GM12878 (cell line): ENCODE measurements at places on chromosomes 5 and 9.

- no peak for DNase-seq
Measured at GRCh38 chr9:121452085-121452484, 47.6 kb downstream of the GGTA1 start.

DNA sequence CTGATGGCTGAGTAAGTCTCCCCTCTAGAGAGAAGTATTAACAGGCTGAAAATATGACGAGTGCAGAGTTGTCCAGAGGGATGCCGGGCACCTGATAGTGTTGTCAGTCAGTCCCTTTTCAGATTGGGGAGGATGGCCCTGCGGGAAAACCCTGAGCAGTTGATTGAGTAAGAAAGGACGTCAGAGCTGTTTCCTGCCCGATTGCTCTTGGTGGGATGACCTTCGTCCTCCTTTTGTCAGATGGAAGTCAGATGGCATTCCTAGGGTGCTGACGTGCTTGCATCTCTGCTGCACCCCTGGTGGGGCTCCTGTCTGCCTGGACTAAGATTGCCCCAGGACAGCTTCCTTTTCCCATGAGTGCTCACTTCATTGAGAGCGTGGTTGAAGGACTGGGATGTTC lies 9.8 kb downstream of the ZNF354B start:
- DNase-seq, result no peak

DNA sequence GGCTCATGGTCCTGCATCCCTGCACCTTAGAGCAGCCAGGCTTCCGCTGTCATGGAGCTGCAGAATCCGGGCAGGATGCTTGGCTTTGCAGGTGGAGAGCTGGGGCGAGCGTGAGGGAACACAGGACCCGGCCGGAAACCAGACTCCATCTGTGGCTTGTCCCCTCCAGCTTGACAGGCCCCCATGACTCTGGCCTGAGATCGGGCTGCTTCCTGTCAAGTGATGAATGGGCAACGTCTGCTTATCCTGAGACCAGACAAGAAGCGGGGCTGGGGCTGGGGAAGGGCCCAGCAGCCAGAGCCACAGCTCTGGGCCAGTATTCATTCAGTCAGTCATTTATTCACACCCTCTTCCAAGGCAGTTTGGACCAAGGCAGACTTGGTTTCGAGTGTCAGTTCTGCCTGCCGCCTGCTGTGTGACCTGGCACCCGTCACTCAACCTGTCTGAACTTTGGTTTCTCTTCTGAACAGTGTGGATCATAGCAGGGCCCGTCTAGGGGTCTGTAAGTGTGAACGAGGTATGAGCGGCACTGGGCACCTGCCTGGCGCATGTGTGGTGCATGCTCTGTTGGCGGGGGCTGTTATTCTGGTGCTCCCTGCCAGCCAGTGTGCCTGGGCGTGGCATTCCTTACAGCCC lies 37.5 kb downstream of the NEK6 start:
- no peak for DNase-seq

GRCh38 chr5:135426102-135427082 lies 20.8 kb downstream of the DCANP1 start:
- DNase-seq, result peak; percentile 12

GRCh38 chr5:107743373-107744000 lies 72.8 kb upstream of the EFNA5 start:
- no peak for DNase-seq

- DNase-seq, result no peak
Measured at GRCh38 chr5:37836592-37837413, 3.0 kb downstream of the GDNF start.

GRCh38 chr5:3778000-3778550 lies 182.4 kb downstream of the IRX1 start:
- no peak for DNase-seq

GRCh38 chr9:103615994-103616393 lies 478.1 kb upstream of the SMC2 start:
- DNase-seq, result no peak

- no peak for DNase-seq
Measured at GRCh38 chr5:14218011-14218410, 74.9 kb downstream of the TRIO start.

DNA sequence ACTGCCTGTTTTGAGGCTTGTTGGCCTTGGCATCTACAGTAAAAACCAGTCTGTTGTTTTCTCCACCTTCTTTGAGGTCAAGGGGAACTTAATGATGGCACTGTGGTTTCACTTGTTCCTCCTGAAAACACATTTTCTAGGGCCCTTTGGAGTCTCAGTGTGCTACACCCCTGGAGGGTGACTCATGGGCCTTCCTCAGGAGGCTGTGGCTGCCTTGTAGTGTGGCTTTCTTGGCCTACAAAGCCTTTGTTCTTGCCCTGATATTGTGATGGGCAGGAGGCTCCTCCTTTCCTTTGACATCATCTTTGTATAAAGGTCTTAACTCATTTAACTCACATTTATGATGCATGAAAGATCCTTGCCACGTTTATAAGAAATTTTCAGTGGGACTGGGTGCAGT lies 56.3 kb upstream of the GPBP1 start:
- DNase-seq, result peak; percentile 7

DNA sequence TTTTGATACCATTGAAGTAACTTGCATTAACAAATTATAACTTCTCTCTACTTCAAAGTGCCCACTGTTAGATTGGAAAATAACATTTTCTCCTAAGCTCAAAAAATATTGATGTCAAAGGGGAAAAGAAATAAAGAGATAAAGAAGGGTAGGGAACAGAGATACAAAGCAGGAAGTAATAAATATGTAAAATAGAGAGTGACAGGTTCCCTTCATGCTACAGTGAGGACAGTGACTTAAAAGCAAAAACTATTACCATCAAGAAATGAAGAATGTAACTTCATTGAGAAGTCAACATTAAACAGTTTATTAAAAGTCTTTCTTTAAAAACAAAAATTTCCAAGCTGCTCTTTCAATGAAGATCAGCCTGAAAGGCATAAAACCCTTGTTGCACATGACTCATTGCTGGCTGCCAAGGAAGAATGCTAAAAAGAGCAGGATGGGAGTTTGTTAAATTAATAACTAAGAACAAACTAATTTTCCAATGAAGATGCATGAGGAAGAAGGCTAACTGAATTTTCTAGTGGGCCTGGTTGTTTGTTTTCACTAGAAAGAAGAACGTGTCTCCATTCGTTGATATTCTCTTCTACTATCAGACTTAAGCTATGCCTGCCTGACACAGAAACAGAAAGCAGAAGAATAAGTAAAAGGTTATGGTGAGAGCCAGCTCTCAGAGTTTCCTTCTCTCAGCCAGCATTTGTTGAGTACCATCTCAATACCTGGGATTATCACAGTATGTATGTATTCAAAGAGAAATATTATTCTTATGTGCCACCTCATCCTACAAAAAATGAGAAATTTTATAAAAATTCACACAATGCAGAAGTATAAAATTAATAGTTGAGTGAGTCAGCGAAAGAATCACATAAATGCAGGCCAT lies 197.8 kb upstream of the NREP start:
- DNase-seq, result peak; percentile 28

GRCh38 chr5:43041669-43042175 lies 1.6 kb upstream of the ANXA2R start:
- DNase-seq, result no peak

DNA sequence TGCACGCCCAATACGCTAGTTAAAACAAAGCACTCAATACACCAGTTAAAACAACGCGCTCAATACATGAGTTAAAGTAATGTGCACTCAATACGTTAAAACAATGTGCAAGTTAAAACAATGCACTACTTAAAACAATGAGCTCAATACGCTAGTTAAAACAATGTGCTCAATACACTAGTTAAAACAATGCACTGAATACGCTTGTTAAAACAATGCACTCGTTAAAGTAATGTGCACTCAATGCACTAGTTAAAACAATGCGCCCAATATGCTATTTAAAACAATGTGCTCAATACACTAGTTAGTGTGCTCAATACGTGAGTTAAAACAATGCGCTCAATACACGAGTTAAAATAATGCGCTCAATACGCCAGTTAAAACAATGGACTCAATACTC lies 185.0 kb downstream of the TRIO start:
- DNase-seq, result no peak

GRCh38 chr9:124696101-124696500 lies 75.0 kb downstream of the NR6A1 start:
- no peak for DNase-seq

- no peak for DNase-seq
Measured at GRCh38 chr9:128669786-128670185, 13.1 kb upstream of the DYNC2I2 start.

DNA sequence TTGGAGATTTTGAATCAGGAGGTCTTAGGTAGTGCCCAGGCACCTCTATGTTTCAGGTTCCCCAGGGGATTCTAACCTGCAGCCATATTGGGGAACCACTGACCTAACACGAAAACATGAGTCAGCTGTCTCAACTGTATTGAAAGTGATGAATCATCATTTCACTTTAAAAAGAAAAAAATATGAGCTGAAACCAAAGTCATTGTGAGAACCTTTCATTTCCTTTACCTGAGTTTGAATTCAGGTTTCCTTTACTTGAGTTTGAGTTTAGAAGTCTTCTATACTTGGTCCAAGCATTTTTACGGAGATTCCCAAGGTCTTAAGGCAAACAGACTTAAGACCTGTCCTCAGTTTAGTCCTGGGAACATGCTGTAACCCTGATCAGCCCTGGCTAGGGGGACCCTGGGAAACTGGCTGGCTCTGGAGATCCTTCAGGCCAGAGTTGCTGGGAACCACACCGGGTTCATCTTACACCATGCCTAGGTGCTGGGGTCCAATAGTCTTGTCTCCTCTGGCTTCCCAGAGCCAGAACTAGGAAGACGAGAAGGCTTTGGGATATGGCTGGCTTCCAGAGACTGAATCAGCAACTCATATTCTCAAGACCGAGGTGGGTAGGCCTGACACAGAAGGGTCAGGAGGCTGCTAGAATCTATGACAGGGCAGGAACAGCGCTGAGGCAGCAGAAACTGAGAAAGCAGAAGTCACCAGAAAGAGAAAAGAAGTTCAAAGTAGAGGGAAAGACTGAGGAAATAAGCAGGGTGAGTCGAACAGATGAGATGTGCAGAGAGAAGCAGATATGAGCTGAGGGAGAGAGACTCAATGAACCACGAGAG lies 16.4 kb upstream of the PDCD1LG2 start:
- peak; percentile 96 for DNase-seq

GRCh38 chr5:54616031-54616430 lies 98.5 kb downstream of the SNX18 start:
- DNase-seq, result no peak

DNA sequence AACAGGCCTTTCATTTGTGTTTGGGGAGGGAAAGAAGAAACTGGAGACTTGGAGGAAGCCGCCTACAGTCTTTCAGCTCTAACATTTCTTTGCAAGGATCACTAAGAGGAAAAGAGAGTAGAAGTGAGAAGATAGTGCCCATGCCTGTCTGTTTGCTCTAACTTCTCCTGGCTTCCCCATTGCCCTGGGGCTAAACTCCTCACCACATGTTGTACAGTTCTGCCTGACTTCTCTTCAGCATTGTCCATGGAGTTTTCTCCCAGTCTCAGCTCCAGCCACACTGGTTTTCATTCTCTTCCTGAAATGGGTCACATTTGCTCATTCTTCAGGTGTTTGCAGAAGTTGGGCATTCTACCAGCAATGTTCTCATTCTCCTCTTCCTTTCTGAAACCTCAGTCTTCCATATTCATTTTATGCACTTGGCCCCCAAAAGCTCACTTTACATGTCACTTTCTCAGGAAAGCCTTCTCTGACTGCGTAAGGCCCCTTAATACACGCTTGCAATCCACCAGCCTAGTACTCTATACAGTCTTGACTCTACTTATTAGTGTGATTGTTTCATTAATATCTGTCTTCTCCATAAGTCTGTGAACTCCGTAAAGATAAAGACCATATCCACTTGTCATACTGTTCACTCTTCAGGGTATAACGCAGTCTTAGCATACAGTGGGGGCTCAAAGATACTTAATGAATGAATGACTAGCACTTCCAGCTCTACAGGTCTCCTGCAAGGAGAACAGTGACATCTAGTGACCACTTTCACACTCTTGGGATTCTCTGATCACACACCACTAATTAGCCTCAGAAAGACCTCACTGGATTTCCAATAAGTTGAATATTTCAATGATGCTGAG lies 40.2 kb upstream of the TRIM32 start:
- DNase-seq, result no peak

- DNase-seq, result no peak
Measured at GRCh38 chr9:38003946-38004808, 64.8 kb downstream of the SHB start.

DNA sequence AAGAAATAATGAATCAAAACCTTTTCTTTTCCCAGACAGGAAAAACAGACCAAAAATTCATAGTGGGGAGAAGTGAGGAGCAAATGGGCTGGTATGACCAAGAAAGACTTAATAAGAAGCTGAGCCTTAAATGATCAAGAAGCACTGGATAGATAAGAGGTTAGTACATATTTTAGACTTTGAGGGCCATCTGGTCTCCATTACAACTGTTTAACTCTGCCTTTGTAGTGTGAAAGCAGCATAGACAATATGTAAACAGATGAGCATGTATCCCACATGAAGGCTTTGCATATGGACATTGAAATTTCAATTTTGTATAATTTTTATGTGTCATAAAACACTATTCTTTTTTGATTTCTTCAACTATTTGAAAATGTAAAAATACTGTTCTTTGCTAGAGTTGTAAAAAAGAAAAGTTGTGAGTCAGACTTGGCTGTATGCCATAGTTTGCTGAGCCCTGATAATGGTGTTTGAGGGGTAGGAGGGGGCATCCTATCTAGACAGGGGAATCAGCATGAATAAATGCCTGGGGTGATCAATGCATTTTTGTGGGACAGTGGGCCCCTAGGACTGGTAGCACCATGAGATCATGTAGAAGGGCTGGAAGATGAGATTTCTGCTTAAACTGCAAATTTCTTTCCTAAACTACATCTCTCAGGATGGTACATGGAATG lies 91.8 kb upstream of the GPR151 start:
- no peak for DNase-seq

GRCh38 chr5:97172227-97172626 lies 10.8 kb downstream of the RIOK2 start:
- DNase-seq, result no peak

DNA sequence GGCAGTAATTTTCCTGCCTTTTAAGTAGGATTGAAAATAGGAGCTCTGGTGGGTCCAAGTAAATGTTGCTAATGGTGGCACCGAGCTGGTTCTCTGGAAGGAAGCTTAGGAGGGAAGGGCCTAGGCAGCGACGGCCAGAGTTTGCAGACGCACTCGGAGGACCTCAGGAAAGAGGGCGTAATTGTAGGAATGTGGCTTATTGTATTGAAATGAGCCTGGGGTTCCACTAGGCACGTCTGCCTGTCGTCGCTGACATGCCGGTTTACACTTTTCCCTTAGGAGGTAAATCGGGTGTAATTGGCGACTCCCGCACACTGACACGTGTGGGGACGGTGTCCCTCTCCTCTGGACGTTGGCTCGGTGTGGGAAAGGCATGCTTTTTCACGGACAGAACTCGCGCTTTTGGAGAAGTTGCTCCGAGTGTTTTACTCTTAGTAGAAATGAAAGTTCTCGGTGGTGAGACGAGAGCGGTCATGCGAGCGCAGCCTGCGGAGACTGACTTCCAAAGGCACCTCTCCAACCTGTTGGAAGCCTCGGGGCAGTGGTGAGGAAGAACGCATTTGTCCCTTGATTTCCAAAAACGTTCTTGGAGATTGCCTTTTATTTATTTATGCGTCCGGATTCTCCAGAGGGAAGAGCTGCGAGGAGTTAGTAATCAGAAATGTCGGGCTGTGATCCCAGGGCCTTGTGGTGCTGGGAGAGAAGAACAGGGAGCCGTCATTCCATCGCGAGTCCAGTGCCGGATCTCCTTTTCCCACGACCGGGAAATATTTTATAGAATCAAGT lies 1.3 kb downstream of the NR4A3 start:
- no peak for DNase-seq

GRCh38 chr5:175107028-175107588 lies 336.9 kb downstream of the DRD1 start:
- DNase-seq, result no peak
